ENCODE measurements at places on chromosomes 5 and 9.

- DNase-seq, result no peak
Observed at GRCh38 chr9:131578731-131579504, 33.6 kb downstream of the PRRT1B start.

DNA sequence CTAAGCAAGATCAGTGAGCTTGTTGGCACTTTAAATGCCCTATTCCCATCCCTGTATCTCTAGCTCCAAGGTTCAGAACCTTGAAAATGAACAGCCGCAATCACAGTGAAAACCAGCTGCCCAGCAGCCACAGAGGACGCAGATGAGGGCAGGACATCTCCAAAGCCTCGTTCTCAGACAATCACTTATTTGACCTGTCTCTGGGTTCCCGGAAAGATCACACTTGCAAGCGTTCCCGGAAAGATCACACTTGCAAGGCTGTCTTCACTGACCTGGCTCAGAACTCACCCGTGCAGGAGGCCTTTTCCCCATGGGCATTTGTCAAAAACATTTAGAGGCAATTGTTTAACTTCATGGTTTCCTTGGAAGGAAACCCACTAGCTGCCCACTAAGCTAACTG is 25.7 kb downstream of the IPPK start:
- DNase-seq, result no peak

GRCh38 chr5:109388407-109388806 is 21.4 kb downstream of the PJA2 start:
- no peak for DNase-seq

- DNase-seq, result no peak
Observed at GRCh38 chr5:55600497-55601203, 65.9 kb upstream of the PLPP1 start.

GRCh38 chr5:52989781-52990527 is 802 bp downstream of the ITGA2 start:
- peak; percentile 86 for DNase-seq

GRCh38 chr5:93092349-93093105 is 488.5 kb downstream of the NR2F1-AS1 start:
- DNase-seq, result no peak

GRCh38 chr5:57067597-57067924 is 106.3 kb upstream of the GPBP1 start:
- no peak for DNase-seq

GRCh38 chr5:42982107-42982622 is 58.0 kb downstream of the ANXA2R start:
- no peak for DNase-seq

DNA sequence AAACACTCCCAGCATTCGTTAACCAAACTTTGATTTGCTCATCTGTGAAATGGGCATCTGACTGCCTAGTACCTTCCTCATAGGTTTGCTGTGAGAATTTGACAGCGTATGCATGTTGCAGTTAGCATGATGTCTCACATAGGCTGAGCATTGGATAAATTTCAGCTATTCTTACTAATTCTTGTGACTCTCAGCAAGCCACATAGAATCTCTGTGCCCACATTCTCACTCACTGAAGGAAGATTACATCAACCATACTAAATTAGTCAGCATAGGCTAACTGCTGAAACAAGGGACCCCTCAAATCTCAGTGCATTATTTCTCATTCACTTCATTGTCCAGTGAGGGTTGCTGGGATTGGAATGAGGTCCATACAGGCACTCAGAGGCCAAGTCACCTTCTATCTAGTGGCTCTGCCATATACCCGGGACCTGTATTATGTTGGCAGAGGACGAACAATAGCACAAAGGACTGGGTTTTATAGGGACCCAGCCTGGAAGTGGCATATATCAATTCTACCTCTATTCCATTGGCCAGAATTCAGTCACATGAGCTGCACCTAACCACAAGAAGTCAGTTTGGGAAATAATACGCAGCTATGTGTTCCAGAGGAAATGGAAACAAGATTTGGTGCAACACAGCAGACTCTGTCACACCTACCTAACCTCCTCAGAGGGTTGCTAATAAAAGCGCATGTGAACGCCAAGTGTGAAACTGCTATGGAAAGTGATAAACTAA is 4.2 kb upstream of the PTGER4 start:
- DNase-seq, result no peak
